ENCODE measurements at places on chromosomes 11 and 22.

DNA sequence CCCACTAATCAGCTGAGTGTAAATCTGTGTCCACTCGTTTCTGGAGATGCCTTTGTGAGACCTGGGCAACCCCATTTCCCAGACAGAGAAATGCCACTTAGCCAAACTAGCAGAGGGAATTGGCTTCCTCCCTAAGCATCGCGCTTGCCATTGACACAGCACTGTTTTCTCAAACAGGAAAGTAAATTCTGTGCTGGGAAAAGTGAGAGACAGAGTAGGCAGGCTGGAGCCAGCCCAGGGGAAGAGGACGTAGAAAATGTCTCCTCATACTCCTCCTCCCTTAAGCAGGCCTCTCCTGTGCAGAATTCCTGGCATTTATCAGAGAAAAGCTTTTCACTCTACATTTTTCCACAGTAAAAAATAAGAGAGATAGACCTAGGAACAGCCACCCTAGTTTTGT is 99.1 kb upstream of the AMOTL1 start:
- no peak for DNase-seq

DNA sequence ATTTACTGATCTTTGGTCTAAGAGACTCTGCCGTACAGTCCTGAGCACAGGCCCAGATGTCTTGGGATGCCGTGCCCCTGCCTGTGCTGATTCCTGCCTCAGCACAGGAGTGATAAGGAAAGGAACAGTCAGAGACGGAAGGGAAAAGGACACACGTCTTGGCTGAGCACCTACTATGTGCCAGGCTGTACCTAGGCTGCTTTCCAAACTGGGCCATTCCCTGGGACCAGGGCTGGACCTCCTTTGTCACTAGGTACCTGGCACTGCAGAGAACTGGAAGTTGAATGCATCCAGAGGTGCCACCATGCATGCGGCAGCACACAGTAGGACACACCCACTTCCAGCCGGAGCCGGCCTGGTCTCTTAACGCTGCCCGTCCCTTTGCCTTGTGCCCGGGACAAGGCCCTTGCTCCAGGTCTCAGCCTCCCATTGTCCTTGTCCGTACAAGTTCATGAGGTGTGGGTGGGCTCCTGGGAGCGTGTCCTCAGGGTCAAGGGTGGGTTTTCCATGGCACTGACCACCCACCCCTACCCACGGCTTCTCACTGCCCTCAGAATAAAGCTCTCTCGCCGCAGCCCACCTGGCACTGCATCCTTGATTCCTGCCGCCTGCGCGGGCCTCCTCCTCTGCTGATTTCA is 1.1 kb upstream of the SSTR3 start:
- no peak for DNase-seq

GRCh38 chr11:57681168-57681567 is 13.3 kb downstream of the ZDHHC5 start:
- no peak for DNase-seq

DNA sequence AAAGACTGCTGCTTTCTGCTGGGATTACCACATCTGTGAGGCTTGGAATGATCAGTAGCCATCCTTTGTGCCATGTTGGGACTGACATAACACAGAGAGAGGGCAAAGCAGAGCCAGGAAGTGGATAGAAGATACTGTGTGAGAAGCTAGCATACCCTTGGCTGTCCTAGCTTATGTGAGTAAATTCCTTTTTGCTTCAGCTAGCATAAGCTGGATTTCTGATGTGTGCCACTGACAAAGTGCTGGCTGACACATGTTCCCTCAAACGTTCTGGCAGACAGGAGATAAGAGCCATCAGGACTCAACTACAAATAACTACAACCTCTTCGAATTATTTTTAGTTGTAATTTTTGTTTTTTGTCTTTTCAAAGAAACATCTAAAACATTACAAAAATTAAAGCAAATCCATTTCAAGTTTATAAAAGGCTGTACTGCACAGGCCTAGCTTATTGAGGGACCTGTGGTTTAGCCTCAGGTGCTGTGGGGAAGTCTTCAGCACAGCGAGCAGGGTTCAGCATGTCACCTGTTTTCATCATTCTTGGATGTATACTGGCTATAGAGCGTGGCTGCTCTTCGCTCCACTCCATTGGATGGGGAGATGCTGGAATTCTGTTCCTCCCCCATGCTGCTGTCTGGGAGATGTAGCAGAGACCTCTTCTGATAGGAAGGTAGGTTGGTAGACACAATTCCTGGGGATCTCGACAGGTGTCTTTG is 120.9 kb downstream of the SWAP70 start:
- DNase-seq = no peak

DNA sequence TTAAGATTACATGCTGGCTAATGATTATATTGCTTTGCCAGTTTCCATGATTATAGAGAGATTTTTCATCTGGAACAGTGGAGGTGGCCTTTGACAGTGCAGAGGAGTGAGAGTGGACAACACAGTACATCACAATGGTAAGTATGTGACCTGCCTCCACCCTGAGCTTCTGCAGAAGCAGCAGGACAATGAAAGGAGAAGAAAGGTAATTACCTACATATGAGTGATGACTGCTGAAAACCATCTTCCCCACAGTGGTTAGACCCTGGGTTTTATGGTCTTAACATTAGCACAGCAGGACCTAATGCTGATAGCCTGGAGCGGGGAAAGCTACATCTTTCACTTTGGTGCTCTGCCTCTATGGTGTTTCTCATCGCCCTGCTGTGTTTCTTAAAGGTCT is 454.7 kb upstream of the DDI1 start:
- DNase-seq = no peak

DNA sequence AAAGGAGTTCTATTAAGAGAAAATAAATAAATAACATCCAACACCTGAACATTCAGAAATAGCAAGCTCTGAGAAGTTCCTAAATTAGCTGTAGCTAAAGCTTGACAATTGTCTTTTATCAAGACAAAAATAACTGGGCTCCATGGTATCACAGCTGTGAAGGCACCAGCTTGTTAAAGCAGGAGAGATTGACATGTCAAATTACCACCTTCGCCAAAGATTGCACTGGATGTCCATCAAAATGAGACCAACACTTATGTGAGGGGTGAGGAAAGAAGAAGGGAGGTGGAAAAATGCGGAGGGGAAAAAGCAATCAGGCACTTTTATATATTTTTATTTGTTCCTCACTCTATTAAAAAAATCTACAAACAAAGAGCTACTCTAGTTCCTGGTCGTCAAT is 1827.5 kb upstream of the RAG2 start:
- no peak for DNase-seq

DNA sequence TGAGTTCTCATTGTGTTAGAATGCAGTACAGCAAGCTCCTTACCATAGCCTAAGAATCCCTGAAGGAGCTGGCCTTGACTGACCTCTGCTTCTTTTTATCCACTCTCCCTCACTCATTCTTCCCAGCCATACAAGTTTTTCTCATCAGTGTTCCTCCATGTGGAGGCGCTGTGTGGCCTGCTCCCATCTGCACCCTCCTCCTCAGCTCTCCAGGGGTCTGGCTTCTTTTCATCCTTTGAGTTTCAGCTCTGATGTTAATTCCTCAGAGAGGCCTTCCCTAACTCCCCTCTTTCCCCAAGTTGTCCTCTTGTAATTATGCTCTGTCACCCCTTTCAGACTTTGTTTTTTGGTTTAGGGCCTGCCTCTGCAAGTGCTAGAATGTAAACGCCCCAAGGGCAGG is 144.8 kb downstream of the WNT7B start:
- no peak for DNase-seq

DNA sequence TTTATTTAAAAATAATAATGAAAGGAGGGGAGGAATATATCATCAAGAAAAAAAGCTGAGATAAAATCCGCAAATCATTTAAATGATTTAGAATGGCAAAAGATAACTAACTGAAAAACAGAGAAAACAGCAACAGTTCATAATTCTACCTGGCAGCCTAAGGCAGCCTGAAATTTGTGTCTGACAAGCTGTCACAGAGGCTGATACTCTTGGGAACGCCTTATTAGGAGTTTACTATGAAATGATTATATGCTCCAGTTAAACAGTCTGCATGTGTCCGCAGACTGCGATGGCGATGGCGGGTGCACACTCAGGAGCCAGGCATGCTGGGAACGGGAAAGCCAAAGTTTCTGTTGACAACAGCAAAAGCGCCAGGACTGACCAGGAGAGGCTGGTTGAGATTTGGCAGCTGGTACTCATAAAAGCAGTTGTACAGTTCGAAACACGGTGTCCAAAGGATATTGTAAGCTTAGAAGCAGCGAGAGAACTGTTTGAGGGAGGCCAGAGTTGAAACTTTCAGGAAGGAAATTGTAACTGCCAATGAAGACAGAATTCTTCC is 172.9 kb upstream of the MPPED2 start:
- DNase-seq = no peak

- DNase-seq = peak; percentile 47
These were observed 2.1 kb downstream of the CCND1 start for GRCh38 chr11:69642913-69643632.

DNA sequence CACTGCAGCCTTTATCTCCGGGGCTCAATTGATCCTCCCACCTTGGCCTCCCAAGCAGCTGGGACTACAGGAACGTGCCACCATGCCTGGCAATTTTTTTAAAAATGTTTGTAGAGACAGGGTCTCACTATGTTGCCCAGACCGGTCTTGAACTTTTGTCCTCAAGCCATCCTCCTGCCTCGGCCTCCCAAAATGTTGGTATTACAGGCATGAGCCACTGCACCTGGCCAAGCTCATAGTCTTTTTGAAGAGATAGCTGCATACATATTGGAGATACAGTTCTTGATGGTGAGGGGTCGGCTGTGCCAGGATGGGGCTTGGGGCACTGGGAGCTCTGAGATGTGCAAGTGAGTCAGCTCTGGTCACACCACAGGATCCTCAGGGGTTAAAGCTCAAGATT is 53.2 kb downstream of the CHRDL2 start:
- DNase-seq = no peak

- peak; percentile 42 for DNase-seq
These were observed 872 bp downstream of the TMA7B start for GRCh38 chr22:39960791-39961746.

DNA sequence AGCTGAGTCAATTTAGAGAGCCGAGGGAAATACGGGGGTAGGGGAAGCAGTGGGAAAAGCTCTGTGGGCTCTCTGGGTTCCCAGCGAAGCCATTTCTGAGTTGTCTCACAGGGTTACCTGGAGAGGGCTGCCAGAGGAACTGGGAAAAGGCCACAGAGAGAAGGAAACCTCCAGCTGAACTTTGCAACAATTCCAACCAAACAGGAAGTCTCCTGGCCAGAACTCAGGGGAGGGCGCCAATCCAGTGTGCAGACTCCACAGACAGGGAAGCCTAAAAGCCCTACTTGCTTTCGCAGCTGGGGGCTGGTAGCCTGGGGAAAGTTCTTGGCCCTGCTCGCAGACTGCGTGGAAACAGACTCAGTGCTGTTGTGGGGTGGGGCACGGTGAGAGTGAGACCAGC is 23.1 kb upstream of the GNAZ start:
- DNase-seq = no peak

GRCh38 chr22:46914481-46914880 is 152.0 kb downstream of the TBC1D22A start:
- no peak for DNase-seq

DNA sequence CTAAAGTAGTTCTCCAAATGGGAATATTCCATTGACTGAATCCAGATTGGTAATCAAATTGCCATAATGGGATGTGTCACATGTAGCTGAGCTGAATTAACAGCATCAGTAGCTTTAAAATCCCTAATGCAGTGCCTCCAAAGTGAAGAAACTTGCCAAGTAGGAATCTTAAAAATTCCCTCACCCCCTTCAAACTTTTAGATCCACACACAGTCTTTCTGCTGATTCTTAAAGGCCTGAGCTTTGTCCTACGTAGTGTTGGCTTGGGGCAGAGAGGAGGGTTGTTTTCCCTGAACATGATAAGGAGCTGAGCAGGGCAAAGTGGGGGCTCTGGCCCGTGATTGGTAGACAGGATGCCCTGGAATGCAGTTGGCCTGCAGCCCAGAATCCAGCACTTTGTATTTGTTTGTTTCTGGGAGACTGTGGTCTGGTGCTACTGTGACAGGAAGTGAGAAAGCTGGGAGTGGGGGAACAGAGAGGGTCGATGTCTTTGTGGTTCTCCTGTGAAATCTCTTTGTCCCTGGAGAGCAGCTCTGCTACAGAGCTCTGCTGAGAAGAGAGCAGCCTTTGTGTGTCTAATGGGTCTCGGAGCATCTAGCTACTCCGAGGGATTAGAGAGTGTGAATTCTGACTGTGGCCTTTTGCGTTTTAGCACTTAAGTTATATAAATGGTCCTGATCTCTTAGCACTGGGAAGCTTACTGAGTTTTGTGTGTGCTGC is 16.9 kb downstream of the CTNND1 start:
- DNase-seq = no peak

DNA sequence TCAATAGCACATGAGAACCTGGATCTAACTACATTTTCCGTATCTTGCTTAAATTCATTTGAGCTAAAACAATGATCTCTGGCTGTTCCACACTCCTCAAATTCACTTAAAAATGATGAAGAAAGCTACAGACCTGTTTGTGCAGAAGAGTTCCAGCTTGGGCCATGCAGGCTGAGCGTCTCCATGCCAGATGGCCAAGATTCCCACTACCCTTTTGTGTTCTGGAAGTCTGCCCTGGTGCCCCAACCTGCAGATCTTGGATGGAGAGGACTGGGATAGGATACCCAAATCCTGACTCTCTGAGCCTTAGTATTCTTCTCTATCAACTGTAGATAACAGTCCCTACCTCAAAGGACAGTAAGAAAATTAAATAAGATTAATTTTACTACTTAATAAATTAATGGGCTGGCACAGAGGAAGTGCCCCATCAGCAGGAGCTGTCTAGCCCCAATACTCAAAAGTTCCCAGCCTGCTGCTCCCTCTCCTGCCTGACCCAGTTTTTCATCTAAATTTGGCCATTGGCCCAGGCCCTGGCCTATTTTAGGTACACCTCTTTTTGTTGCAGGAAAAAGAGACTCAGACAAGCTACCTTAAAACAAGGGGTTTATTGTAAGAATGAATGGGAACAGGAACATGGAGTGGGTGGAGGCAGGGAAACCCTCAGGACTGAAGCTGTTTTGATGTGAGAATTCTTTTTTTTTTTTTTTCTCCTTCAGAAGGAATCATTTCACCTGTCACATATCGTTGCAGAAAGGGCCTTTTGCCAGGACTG is 81.4 kb upstream of the GRK3 start:
- no peak for DNase-seq

- no peak for DNase-seq
These were observed 505.4 kb downstream of the MN1 start for GRCh38 chr22:27296091-27296675.

DNA sequence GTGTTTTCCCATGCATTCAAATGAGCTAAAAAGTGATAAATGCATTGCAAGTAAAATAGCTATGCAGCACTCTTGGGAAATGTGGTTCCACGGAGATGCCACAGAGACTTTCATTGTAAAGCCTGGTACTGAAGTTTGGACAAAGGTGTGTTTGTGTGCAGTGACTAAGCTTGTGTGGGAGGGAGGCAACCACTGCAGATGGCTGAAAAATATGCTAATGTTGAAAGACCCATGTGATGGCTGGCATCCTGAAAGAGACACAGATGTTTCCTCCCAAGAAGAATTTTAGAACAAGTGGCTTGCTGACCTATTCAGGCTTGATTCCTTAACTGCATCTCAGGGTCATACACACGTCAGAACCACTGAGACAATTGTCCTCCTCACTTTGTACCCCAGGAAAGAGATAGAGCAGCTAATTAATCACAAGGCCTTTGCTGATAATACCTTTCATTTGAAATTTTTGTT is 73.8 kb downstream of the FAM76B start:
- DNase-seq = no peak
